ENCODE measurements at places on chromosomes 16 and 17. TPM values are rescaled to one million over a fixed set of nuclear protein-coding genes. Genes with fewer than 3 reads are reported as not detected.

The KRTAP29-1 gene
- not detected for total RNA-seq

The GRAP gene
- total RNA-seq: not detected

DNA sequence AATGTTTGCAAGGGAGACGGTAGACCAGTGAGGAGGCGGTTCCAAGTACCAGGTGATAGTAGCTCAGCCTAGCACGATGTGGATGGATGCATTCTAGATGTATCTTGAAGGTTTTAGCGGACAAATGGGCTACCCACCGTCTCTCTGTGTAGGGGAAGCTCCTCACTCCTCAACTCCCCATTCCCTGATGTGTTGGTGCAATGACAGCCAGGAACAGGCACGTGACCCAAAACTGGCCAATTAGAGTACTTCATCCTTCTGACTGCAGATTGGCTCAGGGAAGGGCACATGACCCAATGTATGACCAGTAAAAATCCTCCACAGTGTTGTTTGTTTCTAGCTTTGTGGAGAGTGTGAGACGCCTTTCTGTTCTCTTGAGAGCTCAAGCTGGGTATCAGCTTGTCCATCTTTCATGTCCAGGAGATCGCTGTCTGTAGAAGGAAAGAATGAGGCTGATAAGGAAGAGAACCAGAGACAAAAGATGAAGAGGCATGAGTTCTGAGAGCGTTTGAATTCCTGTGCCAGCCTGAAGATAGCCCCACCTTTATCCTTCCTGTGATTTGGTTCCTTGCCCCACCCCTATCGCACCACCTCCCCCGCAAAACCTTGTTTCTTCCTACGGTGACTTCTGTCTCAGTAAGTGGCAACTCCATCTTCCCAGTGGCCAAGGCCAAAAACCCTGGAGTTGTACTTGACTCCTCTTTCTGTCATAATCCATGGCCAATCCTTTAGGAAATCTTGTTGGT is 2.3 kb upstream of the BORCS6 start:
- no peaks in the 10 kb centered on the region for H3K36me3 ChIP-seq
- no peak for DNase-seq

DNA sequence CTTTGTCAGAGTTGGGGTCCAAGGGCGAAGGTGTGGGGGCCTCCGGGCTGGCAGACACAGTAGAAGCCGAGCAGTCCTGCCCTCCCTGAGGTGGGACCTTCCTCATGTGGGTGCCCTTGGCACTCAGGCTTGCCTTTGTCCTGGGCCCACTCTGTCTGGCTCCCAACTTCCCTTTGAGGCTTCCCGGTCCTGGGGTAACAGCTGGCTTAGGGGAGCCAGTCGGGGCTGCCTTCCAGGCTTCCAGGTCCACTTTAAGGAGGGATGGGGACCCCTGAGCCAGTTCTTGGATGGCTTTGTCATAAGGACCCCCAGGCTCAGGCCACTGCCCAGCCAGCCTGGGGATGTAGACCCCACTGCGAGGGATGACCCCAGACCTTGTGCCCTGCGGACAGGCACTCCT is 7.8 kb downstream of the GAS2L2 start:
- H3K36me3 ChIP-seq: no peaks in the 10 kb centered on the region
- DNase-seq: no peak
- peaks cover 39% of the 10 kb centered on the region for H3K27me3 ChIP-seq
- H3K4me1 ChIP-seq: peaks cover 15% of the 10 kb centered on the region
- no peak overlapping the region for H3K4me3 ChIP-seq

DNA sequence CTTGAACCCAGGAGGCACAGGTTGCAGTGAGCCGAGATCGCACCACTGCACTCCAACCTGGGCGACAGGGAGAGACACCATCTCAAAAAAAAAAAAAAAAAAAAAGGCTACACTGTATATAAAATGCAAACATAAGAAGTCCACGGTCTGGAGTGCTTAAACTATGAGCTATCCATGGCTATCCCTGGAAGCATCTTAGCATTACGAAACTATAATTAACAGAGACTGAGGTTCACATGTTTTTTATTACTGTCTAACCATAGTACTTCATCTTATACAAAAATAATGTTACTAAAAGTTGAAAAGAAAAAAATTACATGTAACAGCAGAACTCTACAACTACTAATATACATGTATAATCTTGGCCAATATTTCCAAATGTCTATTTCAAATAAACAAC is 32.8 kb downstream of the HELZ start:
- peak overlapping the region; percentile 50 for H3K27ac ChIP-seq
- no peaks in the 10 kb centered on the region for H3K27me3 ChIP-seq
- H3K36me3 ChIP-seq: peaks cover 14% of the 10 kb centered on the region
- H3K4me1 ChIP-seq: peaks cover 25% of the 10 kb centered on the region
- DNase-seq: no peak
- H3K4me3 ChIP-seq: no peak overlapping the region

- no peak overlapping the region for H3K27ac ChIP-seq
- H3K4me3 ChIP-seq: no peak overlapping the region
- peaks cover 3% of the 10 kb centered on the region for H3K27me3 ChIP-seq
These were observed 51.6 kb upstream of the NLRP1 start for GRCh38 chr17:5635949-5636348.

GRCh38 chr16:55273959-55274358 is 50.0 kb upstream of the IRX6 start:
- no peak for DNase-seq
- no peak overlapping the region for H3K27ac ChIP-seq
- peaks cover 2% of the 10 kb centered on the region for H3K4me1 ChIP-seq
- no peaks in the 10 kb centered on the region for H3K36me3 ChIP-seq
- H3K4me3 ChIP-seq: no peak overlapping the region
- peaks cover 28% of the 10 kb centered on the region for H3K27me3 ChIP-seq

The PTX4 gene
- not detected for total RNA-seq

The PRSS36 gene
- 0.76 TPM for total RNA-seq

DNA sequence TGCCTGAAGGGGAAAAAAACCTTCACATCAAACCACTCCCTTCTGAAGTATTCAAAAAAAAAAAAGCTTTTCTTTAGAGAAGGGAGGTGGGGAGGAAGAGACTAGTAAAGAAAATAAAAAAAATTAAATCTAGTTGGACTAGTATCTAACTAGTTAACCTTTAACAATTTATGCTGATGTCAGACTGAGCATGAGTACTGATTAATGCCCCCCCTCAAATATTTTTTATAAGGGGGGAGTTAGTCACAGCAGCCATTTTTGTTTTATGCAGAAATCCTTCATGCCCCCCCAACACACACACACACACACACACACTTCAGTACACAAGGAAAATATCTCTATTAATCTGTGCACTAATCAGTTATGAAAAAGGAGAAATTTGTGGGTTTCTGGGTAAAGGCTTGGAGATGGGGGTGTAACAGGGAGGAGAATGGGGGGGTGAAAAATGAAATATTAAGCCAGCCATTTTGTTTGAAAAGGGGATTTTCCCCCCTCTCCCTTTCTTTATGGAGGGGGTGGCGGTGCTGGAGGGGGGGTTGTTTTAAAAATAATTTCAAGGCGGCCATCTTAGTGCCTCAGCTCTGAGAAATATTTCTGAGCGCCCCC is 4.7 kb upstream of the CHD3 start:
- DNase-seq: no peak
- no peaks in the 10 kb centered on the region for H3K36me3 ChIP-seq
- no peak overlapping the region for H3K27ac ChIP-seq
- no peaks in the 10 kb centered on the region for H3K27me3 ChIP-seq
